ENCODE measurements at places on chromosomes 5 and 9.

DNA sequence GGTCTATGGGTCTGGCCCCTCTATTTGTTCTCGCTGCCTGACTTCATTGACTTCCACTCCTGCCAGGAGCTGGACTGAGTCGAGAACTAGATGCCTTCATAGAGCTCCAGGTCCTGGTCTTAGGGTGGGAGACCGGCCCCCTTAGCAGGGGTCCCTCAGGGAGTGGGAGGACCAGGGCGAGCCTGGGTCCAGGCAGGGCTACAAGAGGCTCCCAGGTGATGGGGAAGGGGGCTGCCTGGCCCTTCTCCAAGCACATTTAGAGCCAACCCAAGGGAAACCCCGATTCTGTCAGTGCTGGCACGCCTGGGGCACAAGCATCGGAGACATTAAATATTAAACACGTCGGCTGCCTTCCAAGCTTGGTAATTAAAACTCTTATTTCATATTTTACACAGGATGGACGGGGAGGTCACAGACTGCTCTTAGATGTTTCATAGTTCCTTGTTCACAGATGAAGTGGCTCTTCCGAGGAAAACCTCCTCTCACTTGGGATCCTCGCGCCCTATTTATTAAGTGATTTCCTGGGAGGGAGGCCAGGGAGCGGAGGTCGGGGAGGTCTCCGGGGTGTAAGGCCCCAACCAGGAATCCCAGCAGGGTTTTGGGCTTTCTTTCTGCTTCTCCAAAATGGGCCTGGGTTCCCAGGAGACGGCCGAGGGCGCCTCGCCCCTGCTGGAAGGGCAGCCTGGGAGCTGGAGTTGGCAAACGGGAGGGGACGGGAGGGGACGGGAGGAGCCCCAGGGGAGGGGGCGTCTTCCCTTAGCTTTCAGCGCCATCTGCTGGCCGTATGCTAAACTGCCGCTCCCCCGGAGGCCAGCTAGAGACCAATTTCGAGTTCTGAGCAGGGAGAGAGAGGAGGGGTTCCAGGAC is 23.4 kb upstream of the ZBTB43 start:
- peak; percentile 74 for DNase-seq

DNA sequence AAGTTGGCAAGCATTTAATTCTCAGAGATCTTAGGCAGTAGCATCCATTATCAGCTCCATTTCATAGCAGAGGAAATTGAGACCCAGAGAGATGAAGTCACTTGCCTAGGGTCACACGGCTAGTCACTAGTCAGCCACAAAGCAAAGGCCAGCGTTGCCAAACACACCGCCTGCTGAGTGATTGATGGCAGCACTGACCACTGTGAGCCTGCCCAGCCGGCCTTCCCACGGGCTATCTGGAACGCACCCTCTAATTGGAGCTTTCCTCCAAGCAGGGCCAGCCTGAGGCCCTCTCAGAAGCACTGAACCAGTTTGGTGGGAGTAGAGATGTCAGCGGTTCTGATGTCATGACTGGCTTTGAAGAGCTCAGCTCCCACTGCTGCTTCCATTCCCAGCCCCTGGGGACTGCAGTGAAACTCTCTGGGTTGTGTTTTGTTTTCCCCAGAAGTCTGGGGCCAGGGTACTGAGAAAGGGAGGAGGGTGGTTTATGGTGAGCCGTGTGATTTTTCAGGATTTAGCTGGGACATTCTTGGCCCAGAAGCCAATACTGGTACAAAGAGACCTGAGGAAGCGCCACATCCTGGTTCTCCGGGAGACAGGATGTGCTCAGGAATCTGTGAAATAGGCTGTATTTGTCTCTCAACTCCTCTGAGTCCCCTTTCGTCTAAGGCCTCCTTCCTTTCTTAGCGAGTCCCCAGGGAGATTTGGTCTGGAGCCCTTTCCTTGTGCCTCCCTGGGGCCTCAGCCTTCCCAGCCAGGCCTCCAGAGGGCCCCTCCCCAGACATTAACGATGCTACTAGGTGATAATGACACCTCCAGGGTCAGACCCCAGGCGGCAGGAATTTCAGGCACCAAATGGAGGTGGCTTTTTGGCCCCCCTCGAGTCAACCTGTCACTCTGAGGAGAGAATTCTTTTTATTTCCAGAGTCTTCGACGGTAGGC is 44.5 kb downstream of the SPRY4 start:
- DNase-seq: no peak

DNA sequence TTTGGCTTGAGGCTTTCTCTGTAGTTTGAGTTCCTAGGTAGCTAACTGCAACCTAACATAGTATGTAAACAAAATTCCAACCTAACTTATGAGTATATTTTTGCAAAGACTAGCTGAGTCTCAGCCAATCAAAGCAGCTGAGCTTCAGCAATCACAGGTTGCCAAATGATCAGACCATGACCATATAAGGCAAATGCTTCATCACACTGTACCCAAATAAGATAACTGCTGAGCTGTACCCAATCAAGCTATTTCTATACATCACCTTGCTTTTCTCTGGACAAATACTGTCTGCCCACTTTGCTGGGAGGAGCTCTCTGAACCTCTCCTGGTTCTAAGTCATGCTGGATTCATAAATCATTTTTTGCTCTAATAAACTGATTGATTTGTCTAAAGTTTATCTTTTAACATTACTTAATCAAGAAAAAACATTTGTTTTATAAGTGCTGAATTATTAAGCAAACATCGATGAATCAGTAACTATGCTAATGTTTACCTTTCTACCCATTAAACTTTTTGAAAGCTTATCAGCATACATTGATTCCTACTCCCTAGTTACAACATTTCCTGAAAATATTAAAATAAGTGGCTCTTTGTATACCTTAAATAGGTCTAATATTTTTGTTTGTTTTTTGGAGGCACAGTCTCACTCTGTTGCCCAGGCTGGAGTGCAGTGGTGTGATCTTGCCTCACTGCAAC is 129.7 kb upstream of the PCA3 start:
- DNase-seq: no peak

DNA sequence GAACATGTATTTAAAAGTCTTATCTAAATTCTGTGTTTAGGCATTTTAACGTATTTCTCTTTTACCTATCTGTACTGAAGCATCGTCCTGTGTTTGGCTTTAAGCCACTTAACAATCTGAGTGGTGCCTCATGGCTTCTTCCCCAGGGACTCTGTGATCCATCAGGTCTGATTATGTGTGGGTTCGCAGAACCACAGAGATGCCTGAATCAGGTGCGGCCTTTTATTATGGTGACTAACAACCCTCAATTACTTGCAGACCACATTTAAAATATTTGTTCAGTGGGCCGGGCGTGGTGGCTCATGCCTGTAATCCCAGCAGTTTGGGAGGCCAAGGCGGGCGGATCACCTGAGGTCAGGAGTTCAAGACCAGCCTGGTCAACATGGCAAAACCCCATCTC is 39.6 kb upstream of the SAP30L start:
- no peak for DNase-seq

GRCh38 chr9:136808806-136809158 is 1.0 kb downstream of the RABL6 start:
- DNase-seq: no peak
